ENCODE measurements at places on chromosomes 4 and X.

DNA sequence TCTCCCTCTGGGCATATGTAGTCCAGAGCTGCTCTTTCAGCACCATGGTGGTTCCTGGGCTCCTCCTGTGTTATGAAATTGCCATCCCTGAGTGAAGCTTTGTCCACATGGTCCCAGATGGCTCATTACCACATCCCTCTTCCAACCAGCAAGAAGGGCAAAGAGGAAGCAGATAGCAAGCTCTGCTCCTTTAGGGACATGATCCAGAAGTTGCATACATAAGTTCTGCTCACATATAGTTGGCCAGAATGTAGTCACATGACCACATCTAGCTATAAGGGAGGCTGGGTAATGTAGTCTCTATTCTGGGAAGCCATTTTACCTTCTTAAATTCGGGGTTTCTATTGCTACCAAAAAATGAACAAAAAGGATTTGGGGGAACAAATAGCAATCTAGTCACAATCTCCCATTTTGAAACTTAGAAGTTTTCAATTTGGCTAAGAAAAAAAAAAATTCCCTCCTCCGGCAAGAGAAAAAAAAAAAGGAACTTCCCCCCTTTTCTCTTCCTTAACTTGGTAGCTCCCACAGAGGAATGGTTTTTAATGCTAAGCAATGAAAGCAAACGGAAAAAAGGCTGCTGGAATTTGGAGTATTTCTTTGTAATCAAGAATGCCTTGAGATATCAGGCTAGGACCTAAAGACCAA, 88.2 kb upstream of the USP9X start:
- peak; percentile 10 for DNase-seq

GRCh38 chr4:125703443-125703842, 388.7 kb downstream of the FAT4 start:
- no peak for DNase-seq

DNA sequence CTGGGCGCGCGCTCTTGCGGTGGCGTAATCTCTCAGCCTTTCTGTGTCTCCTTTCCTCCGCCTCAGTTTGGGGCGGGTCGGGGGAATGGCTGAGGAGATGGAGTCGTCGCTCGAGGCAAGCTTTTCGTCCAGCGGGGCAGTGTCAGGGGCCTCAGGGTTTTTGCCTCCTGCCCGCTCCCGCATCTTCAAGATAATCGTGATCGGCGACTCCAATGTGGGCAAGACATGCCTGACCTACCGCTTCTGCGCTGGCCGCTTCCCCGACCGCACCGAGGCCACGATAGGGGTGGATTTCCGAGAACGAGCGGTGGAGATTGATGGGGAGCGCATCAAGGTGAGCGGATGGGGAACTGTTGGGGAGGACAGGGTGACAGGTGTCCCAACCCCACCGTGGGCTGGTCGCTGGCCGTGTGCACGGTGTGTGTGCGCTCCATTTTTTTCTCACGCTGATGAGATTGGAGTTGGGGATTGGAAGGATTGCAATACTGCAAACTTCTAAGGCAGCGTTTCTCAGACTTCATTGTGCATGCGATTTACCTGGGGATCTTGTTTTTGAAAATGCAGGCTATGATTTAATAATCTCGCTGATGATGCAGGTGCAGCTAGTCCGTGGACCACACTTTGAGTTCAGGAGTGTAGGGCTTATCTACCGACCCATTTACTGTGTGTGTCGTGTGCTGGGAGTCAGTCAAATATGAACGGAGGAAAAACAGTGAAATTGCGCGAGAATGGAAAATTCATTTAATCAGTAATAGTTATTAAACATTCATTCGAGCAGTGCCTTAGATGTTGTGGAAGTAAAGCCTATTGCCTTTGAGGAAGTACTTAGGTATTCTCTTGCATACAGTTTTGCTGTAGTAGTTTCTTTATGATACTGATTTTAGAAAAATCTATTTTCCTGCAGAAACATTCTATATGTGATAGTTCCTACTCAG, at the start of gene RAB33B:
TSS of gene RAB33B (plus strand) at position 11 of the 935 bp plus-strand sequence. CDS start at position 86, 75 bp downstream.
- DNase-seq, result no peak

DNA sequence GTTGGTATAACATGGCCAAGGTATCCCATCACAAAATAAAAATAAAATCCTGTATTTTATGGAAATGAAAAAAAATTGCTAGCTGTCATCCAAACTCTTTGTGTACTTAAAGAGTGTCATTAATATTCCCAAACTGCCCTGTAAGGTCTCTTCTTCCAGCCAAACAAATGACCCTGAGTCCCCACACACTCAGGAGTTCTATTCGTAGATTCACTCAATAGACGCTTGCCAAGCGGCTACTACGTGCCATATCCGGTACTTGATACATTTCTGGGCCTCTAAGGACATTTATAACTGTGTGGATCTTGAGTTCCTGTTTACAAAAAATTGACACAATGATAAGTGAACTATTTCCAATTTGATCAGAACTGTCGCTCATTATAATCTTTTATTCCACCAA, 245.1 kb downstream of the SCFD2 start:
- DNase-seq, result no peak

DNA sequence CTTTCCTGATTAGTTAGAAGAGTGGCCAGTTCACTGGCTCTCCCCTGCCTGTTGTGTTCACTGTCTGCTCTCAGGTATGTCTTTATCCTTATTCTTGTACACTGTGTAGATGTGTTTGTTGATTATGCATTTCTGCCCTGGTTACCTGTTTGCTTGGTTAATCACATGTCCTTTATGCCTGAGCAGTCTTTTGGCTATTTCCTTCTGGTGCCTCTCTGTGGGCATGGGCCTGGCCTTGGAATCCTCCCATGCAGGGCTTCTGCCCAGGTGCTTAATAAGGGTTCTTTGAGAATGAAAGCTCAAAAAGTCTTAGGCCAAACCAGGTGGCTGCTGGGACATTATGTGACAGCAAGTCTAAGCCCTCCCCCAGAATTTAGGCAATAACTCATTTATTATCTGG, 26.5 kb downstream of the OTUD6A start:
- DNase-seq, result no peak

DNA sequence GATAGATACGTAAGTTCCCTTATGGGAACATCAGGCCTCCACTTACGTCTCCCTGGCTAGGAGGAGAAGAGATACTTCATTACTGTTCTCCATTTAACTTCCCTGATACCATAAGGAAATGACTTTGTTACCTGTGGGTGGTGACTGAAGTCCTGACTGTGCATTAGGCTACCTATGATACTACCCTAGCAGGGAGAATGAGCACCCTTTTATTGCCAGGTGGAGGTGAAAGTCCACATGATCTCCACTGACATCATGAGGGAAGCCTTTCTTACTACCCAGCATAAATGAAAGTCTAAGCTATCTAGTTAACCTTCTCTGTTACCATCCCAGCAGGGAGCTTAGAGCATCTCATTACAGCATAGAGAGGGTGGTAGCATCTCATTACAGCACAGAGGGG, 24.4 kb upstream of the LAMTOR3 start:
- DNase-seq, result no peak

GRCh38 chr4:82579932-82580331, 18.1 kb upstream of the TMEM150C start:
- DNase-seq, result no peak

DNA sequence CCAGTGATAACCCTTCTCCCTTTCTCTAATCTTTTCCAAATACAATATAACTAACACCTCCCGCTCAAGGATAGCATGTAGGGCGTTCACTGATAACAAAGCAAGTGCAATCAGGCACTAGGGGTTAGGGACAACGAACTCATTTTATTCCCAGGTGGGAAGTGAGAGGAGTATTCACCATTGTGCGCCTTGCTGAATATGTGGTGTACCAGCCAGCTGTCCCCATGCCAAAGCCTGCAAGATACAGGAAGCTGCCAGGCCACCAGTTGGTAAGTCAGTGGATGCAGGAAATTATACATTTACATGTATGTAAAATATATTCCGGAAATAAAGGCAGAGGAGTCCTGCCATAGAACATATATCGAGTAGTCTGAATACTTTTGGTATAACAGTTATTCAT, 6.3 kb upstream of the HPRT1 start:
- no peak for DNase-seq

DNA sequence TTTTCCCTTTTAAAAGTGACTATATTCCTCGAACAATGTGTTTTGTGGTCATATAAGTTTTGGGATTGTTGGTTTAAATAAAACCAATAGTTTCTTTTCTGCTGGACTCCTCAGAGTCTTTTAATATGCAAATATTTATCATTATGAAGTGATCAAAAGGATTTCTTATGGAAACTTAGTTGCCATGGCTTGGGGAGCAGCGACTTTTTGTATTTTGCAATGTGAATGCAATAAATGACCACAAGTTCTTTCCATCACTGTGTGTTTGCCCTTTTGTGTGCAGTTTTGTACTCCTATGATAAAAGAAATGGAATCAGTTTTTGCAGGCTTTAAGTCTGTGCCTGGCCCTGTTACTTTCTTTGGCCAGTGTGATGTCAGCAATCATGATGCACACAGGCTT, 68.5 kb upstream of the NUDT6 start:
- DNase-seq, result no peak

Measured in bone marrow (tissue), 2 donors.